ENCODE measurements at places on chromosomes 2 and 18. TPM values are rescaled to one million over a fixed set of nuclear protein-coding genes. Genes with fewer than 3 reads are reported as not detected.
A peak's percentile ranks its signal among the peaks of the same experiment; 100 is the strongest.

Gene CYP27C1
- total RNA-seq, result 2.3 TPM

Gene INO80C
- total RNA-seq, result 5.4 TPM

Gene LYPD6B
- total RNA-seq, result not detected

Gene PROM2
- total RNA-seq, result 0.66 TPM

Gene GALNT3
- total RNA-seq, result 0.49 TPM

Gene LRRFIP1
- total RNA-seq, result 95.1 TPM

DNA sequence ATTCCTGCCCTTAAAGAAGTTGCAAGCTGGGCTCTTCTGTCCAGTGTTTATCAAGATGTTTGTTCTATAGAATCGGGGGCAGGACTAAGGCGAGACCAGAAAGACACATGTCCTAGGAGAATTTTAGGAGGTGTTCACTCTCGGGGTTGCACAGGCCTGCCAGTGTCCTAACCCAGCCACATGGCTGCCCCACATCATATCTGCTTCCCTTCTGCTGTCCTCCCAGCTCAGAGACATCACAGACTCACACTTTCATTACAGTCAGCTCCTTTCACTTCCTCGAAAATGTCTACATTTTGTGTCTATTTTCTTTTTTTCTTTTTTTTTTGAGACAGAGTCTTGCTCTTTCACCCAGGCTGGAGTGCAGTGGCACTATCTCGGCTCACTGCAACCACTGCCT is 10.7 kb upstream of the MRO start:
- DNase-seq, result peak; percentile 66

GRCh38 chr2:174158003-174158402 is 90.3 kb downstream of the OLA1 start:
- peak; percentile 18 for DNase-seq

GRCh38 chr18:68780802-68781635 is 16.9 kb upstream of the CCDC102B start:
- DNase-seq, result peak; percentile 85

DNA sequence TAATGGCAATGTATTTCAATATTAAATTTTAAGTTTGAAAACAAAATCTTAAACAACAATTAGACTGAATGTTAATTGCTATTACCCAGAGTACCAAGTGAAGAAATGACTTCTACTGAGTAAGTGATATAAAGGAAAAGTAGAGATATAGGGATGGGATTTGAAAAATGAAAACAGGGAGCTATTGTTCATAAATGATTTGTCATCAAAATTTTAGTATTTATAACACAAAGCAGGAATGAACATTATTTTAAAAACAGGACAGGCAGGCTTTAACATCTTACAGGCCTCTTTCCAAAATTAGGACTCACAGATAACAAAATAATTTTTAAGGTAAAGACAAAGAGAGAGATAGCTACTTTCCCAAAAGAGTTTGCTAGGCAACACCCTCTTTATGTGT is 3.9 kb downstream of the EXOC6B start:
- no peak for DNase-seq

GRCh38 chr2:230069402-230069801 is 678 bp upstream of the SLC16A14 start:
- no peak for DNase-seq

DNA sequence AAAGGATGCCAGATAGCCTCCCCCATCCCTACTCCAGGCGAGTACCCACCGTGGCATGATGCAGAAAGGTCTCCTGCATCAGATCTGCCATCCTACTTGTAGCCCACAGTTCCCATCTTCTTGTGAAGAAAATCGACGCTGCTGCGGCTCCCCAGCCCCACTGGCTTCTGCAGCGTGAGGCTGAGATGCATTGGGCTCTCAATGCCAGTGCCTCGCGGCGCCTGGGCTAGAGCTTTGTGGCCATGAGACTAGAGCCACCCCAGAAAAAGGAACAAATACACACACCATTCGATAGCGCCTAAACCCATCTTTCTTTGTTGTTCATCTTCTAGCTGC is 2.8 kb downstream of the NOL4 start:
- DNase-seq, result peak; percentile 8

DNA sequence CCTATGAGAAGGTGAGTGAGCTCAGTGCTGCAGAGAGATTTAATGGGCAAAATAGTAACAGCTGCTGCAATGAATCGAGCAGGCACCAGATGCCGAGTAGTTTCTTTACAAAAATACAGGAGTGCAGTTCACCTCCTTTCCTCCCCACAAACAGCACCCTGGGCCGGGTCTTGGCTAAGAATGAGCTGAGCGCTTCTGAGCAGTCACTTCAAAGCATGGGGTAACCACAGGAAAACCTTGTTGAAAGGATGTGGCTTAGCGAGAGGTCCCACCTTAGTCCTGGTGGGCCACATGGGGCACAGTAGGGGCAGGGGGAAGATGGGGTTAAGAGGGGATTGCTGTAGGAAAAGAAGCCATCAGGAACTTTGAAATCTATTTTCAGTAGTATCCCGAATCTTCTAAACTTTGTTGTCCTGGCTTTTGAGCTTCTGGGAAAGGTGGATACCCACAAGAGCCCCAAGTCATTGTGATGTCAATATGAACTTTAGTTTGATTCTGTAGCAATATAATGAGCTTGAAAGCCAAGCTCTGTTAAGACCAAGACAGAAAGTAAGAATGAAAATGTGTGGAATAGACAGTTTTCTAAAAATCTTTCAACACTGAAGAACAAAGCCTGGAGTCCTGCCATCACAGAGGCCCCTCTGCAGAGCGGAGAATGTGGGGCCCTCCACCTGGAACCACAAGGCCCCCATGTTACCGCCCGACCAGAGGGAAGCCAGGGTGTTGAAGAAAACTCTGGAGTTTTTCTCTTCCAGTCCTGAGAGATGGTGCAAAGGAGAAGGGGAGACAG is 101.0 kb upstream of the ZNF236 start:
- no peak for DNase-seq

DNA sequence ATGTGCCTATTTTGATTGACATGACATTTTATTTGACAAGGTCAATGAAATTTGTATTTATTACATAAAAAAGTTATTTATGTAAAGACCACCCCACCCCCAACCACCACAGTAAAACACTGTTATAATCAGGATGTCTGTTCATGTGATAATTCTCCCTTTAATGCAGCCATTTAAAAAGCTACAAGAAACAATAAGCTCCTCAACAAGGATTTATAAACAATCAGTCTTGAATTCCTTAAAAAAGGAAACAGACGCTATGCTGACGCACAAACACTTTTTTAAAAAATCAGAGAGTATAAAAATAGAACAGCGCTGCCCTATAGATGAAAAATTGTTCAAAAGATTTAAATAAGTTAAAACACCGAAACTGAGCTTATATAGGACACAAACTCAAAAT is 102.2 kb downstream of the SOS1 start:
- peak; percentile 6 for DNase-seq

- no peak for DNase-seq
Measured at GRCh38 chr18:3872641-3873040, 422.7 kb downstream of the TGIF1 start.

- DNase-seq, result no peak
Measured at GRCh38 chr2:201523506-201523905, 72.0 kb downstream of the STRADB start.

- DNase-seq, result peak; percentile 46
Measured at GRCh38 chr2:66832646-66833435, 397.9 kb downstream of the MEIS1 start.

DNA sequence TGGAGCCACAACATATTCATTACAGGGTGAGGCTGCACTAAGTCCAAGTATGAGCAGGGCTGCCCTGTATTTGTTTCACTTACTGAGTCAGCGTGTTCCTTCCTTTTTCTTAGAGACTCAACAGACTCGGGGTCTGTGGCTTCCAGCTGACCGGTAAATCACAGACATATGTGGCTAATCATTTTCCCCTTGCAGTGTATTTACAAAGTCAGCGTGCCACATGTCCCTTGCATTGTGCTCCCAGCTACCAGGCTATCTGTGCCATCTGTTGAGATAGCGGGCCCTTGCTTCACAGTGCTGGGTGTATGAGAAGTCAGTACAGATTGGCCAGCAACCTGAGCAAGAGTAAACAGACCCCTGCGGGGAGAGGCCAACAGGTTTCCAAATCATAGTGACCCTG is 254.3 kb downstream of the LRRTM1 start:
- no peak for DNase-seq

DNA sequence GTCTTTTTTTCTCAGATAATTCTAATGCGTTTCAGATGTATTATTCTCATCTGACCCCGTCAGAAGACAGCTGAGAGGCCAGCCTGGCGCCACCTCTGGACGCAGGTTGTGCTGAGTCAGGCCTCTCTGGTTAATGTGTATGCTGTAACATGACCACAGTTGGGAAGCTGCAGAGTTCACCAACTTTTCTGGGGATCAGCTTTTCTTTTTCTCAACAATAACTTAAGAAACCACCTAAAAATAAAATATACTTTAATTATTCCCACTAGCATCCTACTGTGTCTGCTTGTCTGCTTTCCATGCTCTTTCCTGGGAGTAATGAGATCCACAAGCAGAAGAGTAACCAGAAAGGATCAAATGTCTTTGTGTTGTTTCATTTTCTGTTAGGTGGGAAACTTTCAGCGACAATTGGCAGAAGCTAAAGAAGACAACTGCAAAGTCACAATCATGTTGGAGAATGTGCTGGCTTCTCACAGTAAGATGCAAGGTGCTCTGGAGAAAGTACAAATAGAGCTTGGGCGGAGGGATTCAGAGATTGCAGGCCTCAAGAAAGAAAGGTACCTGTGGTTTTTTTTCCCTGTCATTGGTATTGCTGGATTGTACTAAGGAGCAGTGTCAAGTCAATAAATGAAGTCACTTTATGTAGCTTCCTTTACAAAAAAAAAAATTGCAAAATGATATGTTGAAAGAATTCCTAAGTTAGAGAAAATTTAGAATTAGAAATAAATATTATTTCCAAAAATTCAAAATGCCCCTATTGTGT is 79.8 kb downstream of the CCDC150 start:
- DNase-seq, result peak; percentile 90

DNA sequence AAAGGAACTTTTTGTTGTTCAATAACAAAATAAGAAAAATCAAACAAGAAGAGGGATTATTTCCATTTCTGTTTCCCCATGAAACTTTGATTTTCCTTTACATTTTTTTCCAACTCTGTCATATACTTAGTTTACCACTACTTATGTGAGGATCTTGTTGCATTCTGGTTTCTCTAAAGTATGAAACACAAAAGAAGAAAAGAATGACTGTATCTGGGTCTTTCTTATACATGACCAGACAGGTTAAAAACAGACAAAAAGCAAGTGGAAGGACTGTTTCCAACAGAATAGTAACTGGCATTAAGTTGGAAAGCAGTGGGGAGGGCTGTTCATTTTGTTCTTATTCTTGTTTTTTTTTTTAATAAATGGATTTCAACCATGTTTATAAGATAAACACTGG is 1207.8 kb upstream of the FAM98A start:
- DNase-seq, result no peak

- no peak for DNase-seq
Measured at GRCh38 chr2:165743442-165743841, 50.6 kb downstream of the GALNT3 start.

Data from muscle of leg (tissue), 16 donors.